ENCODE measurements at places on chromosomes 16 and 17. TPM values are rescaled to one million over a fixed set of nuclear protein-coding genes. Genes with fewer than 3 reads are reported as not detected.

GRCh38 chr16:87897521-87898505, 28.5 kb upstream of the SLC7A5 start:
- no peak for DNase-seq

GRCh38 chr16:87107201-87107600, 210.0 kb downstream of the C16orf95 start:
- no peak for DNase-seq

DNA sequence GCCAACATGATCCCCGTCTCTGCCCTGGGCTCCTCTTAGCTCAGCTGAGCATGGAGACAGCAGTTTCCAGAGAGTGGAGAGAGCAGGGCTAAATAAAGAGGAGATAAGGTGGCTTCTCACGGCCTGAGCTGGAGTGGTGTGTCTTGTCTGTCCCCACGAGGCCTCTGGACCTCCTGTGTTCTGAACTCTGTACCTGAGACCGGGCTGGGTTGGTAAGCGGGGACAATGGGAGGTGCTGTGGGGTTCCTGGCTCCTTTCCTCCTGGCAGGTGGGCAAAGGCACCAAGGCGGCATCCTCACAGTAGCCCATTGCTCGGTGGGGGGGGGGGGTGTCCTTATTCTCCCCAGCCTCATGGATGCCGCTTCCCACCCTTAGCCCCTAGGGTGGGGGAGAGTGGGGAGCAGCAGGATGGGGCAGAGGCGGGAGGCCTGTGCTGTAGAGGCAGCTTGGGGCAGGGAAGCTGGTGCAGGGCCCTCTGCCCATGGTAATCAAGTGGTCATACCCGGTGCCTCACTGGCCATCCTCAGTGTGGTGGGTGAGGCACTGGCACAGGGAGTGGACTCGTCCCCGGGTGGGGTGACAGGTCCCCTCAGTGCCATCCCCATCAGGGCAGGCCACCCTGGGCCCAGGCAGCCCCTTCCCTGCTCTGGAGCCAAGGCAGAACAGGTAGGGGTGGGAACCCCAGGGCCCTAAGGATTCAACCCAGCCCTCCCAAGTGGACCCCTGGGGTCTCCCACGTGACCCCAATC, 2.8 kb downstream of the AANAT start:
- DNase-seq = no peak

DNA sequence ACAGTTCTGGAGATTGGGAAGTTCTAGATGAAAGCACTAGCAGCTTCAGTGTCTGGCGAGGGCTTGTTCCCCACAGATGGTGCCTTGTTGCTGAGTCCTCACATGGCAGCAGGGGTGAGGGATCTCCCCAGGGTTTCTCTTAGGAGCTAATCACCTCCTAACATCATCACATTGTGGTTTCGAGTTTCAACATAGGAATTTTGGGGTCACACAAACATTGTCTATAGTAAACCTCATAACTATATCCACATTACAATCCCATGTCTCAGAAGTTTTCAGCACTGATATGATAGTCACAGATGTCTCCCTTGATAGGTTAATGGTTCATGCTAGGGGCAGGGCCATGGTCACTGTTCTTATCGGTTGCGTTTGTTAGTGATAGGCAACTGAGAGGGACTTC, 13.8 kb downstream of the CLUAP1 start:
- DNase-seq = no peak

DNA sequence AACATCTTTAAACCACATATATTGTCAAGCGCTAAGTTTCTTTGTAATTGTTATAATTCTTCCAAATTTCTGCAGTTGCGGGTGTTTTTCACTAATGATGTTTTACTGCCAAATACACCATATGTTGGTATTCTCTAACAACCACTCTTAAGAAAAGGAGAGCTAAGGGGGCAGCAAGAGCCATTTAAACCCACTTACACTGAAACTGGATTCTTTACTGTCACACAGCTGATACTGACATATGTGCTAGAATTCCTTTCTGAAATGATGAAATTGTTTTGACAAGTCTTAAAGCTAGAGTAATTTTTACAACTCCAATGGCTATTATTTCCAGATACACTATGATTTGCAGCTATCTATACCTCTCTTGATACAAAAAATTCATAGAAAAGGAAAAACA, 483.1 kb downstream of the CDH11 start:
- DNase-seq = no peak

DNA sequence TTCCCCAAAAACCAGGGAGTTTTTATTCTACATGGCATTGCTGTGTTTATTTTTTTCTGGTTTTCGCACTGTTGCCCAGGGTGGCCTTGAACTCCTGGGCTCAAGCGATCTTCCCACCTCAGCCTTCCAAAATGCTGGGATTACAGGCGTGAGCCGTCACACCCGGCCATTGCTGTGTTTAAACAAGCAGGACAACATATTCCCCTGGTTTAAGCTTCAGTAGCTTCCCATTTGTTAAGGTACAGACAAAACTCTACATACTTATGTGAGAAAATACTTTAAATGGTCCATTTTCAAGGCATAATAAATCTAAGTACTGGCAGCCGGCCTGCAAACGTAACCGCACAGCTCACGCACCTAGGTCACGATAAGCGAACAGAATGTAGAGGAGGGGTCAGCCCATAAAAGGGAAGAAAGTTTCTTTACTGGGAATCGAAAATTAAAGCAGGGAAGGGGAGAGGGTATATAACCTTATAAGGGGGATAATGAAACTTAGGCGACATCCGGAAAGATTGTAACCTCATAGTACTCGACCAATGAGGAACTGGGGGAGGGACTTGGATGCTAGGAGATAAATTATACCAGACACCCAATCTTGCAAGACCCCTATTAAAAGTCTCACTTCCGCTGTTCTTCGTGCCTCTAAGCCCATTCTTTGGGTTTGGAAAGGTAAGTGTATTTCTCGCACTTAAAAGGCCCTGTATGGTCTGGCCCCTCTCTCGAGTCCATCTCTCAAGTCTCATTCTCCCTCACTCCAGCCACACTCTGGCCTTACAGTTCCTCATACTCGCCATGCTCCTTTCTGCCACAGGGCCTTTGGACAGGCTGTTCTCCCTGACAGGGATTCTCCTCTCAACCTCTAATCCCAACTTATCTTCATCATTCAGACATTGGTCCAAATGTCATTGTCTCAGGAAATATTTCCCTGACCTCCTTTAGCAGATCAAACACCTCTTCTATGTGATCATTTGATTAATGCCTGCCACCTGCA, 59.2 kb downstream of the TEX14 start:
- no peak for DNase-seq

GRCh38 chr16:19517424-19518089, 4.3 kb downstream of the GDE1 start:
- DNase-seq = no peak

DNA sequence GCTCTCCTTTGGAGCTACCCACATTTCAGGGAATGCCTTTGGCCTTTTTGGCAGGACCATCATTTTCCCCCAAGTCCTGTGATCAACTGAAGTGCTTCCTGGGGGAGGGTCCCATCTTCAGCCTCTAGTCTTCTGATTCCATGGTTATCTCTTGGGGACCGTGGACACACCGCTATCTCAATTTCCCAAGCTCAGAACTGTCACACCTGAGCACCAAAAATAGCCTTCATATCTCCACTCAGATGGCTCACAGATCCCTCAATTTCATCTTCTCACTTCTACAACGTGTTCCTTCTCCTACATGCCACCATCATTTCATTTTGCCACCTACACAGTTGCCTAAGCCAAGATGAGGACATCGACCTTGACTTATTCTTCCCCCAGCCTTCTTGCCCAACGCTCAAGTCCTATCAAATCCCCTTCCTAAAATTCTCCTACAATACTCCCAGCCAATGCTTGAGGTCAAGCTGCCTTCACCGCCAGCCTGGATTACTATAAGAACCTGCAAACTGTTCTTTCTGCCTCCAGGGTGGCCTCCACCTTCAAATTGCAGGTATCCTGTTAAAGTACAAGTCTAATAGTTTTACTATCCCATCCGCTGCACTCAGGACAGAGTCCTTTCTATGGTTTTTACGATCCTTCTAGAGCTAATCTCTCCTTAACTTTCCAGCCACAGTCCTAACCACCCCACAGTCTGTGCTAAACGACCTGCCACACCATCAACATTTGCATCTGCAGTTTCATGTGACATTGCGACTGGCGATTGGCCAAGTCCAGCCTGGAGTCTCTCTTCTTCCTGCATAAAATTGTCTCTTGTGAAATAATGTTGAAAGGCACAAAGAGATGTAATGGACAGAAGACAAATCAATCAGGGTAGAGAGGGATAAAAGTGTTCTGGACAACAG, 6.2 kb downstream of the ATP6V0D1 start:
- no peak for DNase-seq

DNA sequence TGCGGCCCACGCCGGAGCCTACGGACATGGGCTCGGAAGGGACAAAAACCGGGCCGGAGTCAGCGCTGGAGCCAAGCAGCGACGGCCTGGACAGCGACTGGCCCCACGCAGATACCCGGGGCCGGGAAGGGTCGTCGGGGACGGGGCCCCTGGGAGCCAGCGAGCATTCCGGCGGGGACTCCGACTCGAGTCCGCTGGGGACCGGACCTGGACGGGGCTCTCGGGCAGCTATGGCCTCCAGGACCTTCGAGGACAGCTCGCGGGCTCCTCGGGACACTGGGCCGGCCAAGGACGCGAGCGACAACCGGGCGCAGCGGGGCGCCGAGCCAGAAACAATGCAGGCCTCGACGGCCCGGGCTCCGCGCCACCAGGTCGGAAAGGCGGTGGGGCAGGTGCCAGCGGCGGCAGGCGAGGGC, 1.0 kb downstream of the MYO15B start:
- peak; percentile 64 for DNase-seq

DNA sequence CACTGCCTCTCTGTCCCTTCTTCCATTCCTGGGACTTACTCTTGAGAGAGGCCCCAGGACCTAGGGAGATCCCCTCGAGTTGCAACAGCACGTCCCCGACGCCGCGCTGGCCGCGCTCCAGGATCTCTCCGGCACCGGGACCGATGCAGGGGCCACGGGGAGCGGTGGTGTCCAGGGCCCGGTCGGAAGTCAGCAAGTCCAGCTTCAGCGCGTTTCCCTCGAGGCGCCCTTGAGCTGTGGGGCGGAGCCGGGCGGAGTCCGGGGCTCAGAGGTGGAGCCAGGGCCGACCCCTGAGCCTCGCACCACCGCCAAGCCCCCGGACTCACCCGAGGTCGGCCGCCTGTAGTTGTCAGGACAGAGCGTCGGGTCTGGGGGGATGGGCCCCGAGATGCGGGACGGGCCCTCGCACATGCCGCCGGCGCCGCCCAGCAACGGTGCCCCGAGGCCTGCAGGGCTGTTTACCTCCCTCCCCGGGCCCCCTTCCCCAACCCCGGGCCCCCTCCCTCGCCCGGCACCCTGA, 458 bp downstream of the ENKD1 start:
- peak; percentile 72 for DNase-seq

GRCh38 chr16:72923757-72924156, 124.2 kb downstream of the ZFHX3 start:
- DNase-seq = no peak

DNA sequence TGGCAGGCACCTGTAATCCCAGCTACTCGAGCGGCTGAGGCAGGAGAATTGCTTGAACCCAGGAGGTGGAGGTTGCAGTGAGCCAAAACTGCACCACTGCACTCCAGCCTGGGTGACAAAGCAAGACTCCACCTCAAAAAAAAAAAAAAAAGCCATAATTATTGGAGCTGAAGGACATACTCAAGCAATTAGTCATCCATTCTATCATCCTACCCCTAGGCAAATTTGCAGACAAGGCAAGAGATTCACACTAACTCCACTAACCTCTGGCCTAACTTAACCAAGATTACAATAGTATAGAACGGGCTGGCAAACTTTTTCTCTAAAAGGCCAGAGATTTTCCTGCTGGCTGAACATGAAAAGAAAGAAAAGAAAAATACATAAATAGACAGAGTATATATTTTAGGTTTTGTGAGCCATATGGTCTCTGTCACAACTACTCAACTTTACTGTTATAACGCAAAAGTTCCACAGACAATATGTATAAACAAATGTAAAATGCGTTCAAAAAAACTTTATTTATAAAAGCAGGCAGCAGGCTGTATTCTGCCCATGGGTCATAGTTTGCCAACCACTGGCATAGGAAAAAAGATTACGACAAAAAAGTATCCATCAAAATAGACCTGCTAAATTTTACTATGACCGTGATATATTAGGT, 29.7 kb downstream of the BRIP1 start:
- DNase-seq = no peak

DNA sequence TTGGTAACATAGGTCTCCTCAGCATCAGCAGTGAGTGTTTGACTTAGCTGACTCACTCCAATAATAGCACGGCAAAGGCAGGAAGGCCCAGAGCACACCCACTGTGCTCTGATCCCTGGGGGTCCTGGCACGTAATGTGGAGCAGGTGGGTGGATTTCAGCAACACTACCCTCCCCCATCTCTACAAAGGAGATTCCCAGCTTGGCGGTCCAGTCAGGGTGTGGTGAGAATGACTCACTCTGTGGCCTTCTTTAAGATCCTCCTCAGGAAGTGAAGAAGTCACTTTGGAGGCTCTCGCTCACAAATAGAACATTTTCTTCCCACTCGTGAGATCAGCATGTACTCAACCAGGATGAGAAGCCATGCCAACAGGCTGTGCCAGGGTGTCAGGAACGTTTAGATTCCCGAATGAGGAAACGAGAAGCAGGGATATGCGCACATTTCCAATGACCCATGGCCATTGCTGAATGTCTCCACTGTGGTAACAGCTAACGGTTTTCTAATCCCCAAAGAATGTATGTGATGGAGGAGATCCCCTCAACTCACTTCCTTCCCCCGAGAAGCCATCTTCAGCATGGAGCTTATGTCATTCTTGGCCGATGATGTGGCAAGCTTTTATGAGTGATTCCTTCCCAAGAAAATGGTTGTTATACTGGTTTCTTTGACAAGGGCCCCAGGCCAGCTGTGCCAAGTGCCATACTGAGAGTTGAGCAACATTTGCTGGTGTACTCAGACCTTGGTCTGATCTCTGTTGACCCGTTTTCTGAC, 365.2 kb downstream of the C16orf95 start:
- peak; percentile 51 for DNase-seq

- no peak for DNase-seq
Observed at GRCh38 chr16:47492036-47492427, 30.9 kb downstream of the PHKB start.

DNA sequence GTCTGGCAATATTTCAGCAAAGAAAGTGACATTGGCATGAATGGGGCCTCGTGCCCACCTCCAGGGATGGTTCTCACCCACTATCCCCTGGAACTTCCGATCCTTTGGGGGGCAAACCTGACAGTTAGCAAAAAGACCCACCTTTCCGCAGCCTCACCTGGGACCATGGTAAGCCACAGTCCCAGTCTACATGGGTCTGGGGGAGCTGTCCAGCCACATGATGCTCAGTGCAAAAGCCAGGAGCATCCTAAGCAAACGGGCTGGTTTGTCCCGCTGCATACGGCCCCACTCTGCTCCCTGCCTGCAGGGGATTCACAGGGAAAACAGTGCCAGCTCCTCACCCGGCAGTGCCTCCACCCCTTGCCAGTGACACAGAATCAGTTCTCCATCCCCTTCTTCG, 19.3 kb downstream of the AIPL1 start:
- DNase-seq = no peak

- no peak for DNase-seq
Observed at GRCh38 chr16:10501016-10501607, 79.3 kb downstream of the EMP2 start.

- DNase-seq = no peak
Observed at GRCh38 chr17:43475494-43476089, 8.2 kb upstream of the DHX8 start.

WNT9B gene
- total RNA-seq = 0.19 TPM

KRT39 gene
- not detected for total RNA-seq

C16orf96 gene
- total RNA-seq = 0.04 TPM

TMEM238L gene
- not detected for total RNA-seq

RAMP2 gene
- total RNA-seq = 39.8 TPM

KRT24 gene
- total RNA-seq = not detected

TEX19 gene
- not detected for total RNA-seq

KLHL10 gene
- total RNA-seq = not detected

B4GALNT2 gene
- total RNA-seq = not detected

TNK1 gene
- total RNA-seq = 0.86 TPM

TSR3 gene
- total RNA-seq = 40.8 TPM

Measured in psoas muscle (tissue), 8 donors.